ENCODE measurements at places on chromosomes 6 and 20.
A peak's percentile ranks its signal among the peaks of the same experiment; 100 is the strongest.

GRCh38 chr20:37516811-37517750, 4.0 kb upstream of the NNAT start:
- DNase-seq: peak; percentile 76

GRCh38 chr6:162964488-162965140, 236.8 kb downstream of the PACRG start:
- DNase-seq: peak; percentile 91

- DNase-seq: no peak
Observed at GRCh38 chr6:107217248-107217647, 101.9 kb upstream of the BEND3 start.

DNA sequence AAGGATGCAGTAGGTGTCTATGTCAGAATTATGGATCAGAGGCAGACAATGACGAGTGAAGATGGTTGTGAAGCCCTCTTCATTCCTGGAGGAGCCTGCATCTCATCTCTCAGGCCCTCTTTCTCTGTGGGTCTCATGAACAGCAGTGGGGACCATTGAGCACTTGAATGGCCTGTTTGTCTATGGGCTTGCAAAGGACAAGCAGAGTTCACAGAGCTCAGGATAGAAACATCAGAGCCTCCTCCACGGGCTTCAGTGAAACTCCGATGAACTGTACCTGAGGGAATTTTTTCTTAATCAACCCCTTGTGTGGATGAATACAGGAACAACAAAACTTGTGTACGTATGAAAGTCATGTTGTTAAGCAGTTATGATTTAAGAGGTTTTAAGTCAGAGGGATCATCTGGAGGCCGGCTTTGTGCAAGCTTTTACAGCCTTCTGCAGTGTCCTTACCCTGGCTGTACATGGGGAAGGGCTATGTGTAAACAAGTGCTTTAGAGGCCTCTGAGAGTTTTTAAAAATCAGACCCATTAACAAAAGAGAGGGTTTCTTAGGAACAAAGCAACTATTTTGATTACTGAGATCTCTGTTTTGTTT, 29.7 kb upstream of the PI16 start:
- no peak for DNase-seq

DNA sequence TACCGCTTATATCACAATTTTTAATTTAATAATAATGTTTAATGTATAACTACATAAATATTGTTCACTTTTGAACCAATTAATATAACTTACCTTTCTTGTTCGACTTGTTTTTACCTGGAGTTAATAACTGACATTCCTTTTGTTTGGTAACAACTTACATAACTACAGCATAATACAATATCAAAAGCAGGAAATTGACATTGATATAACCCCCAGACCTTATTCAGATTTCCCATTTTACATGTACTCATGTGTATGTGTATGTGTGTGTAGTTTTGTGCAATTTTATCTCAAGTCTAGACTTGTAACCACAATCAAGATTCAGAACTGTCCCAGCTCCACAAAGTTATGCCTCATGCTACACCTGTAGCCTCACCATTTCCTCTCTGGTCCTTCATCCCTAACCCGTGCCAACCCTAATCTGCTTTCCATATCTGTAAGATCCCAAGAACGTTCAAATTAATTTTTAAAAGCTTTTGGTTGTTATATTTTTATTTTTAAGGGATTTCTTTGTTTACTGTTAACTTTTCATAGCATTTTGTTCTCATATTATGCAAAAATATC, 190.6 kb downstream of the MANEA start:
- no peak for DNase-seq

GRCh38 chr20:43189554-43190331, at the start of gene PTPRT:
TSS of gene PTPRT (minus strand) at chr20:43189906. CDS start at chr20:43189733, 173 bp downstream.
- DNase-seq: no peak

GRCh38 chr6:142802124-142802523, 142.9 kb downstream of the HIVEP2 start:
- peak; percentile 100 for DNase-seq

DNA sequence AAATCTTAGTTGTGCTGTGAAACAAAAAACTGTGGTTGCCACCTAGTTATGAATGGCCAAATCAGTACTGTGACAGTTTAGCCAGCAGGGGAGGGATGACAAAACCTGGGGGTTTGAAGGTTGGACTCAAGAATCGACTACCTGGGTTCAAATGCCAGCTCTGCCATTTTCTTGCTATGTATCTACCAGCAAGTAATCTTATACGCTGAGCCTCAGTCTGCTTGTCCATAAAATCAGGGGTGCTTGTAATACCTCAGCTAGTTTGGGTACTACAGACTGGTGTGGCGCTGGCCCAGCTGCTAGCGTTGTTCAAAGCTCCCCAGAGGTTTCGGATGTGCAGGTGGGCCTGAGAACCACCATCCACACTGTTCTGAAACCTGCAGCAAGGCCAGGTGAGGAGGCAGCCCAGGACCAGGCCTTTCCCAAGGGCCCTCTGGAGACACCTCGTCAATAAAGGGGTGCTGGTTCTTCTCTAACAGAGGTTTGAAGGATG, 40.4 kb downstream of the TRAM2 start:
- DNase-seq: no peak

DNA sequence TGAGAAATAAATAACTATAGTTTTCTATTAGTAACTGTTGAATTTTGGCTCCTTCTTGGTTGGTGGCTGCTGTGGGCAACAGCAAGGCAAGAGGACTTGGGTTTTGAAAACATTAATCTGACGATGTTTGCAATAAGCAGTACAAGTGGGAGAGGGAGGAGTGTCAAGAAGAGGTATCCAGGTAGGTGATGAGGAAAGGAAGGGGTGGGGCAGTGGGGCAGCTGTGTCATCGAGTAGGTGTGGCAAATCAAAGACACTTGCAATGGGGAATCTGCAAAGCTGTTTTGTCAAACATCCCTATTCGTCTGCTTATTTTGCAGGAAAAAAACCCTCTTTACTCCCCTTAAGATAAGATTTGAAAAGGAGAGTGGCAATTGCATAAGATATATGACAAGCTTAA, 171.9 kb upstream of the MAP3K7 start:
- DNase-seq: no peak

GRCh38 chr6:108565091-108565766, 4.5 kb downstream of the FOXO3 start:
- DNase-seq: peak; percentile 36

- no peak for DNase-seq
Observed at GRCh38 chr6:52164319-52165094, 21.7 kb upstream of the IL17A start.

DNA sequence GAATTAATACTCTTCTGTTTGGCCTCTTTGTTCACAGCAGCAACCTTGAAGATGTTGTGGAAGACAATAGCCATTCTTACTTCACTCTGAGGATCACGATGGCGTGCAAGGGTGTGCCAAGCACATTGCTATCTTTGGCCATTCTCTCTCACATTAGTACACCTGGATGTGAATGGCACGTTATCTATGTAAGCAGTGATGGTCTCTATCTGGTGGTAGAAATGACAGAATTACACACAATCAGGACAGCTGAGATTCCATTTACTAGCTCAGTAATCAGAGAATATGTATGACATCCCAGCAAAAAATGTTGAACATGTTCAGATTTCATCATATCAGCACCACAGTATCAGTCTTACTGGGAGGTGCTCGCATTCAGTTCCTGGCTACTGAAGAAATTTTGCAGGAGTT, 116.2 kb downstream of the LCA5 start:
- DNase-seq: peak; percentile 93

GRCh38 chr6:80638213-80639055, 532.0 kb downstream of the BCKDHB start:
- DNase-seq: peak; percentile 94

DNA sequence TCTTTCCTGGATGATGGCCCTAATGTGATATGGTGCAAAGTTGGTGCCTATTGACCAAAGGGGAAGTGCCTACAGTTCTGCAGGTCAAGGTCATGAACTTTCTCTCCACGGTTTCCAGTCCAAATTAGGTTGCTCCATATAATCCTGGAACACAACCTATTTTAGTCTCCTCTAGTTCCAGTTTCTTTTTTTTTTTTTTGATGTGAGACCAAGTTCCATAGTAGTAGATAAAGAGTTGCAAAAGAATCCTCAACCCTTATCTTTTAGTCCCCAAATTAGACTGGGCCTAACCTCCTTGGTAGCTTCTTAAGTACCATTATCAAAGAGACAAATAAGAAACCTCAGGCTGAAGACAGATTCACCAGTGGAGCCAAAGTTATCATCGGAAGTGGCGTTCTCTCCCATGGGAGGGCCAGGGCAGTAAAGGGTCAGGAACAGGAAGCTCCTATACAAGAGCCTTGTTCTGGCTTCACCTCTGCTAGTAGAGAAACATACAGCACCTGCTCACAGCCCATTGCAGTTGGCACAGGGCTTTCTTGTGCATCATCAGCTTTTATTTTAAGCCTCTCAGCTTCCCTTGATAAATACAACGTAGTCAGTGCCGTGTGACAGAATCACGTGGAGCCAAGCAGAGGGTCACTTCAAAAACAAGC, 132.2 kb upstream of the RREB1 start:
- no peak for DNase-seq

- DNase-seq: no peak
Observed at GRCh38 chr6:104521176-104521575, 338.5 kb downstream of the HACE1 start.

DNA sequence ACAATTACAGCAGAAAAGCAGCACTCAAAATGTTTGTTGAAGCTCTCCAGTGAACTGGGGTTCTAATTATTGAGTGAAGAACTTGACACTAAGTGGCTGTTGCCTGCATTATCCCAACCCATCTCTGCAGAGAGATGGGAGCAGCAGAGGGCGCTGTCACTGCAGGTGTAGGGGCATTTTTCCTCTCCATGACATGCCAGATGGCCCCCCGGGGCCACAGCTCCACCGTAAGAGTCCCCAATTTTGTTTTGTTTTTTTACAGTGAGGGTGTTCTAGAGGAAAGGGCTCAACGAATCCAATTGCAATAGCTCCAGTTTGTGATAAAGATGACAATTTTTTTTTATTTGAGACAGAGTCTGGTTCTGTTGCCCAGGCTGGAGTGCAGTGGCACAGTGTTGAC, 1.9 kb upstream of the FUCA2 start:
- DNase-seq: no peak

- peak; percentile 43 for DNase-seq
Observed at GRCh38 chr6:146891615-146892265, 293.0 kb downstream of the ADGB start.

DNA sequence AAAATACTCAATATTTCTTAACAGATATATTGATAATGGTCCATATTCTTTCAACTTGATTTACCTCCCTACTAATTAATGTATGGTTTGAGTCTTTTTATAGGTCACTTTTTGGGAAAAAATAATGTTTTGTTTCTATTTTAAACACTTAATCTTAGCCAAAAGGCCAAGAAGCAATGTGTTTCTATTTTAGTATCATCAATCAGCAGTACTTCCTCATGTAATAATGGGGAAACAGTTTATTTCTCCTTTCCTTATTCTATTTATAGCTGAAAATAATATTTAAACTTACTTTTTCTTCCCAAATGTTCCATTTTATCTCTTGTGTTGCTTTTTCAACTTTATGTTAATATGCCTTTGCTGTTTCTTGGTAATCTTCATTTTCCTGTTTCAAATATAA, 295.1 kb downstream of the ALDH8A1 start:
- DNase-seq: no peak

DNA sequence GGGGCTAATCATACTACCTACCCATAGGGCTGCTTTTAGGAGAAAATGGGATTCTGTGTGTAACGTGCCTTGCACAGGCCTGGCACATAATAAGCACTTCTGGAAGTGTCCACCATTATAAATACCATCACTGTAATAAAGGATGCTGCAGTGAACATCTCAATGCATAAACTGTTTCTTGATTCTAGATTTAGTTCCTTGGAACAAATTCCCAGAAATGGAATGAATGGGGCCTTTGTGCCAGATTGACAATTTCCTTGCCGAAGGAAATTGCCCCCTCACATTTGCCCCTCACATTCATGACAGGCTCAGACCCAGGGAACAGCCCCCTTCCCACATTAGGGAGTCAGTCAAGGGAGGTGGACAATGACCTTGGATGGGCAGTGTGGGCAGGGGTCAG, 29.2 kb downstream of the BPIFB4 start:
- DNase-seq: no peak

DNA sequence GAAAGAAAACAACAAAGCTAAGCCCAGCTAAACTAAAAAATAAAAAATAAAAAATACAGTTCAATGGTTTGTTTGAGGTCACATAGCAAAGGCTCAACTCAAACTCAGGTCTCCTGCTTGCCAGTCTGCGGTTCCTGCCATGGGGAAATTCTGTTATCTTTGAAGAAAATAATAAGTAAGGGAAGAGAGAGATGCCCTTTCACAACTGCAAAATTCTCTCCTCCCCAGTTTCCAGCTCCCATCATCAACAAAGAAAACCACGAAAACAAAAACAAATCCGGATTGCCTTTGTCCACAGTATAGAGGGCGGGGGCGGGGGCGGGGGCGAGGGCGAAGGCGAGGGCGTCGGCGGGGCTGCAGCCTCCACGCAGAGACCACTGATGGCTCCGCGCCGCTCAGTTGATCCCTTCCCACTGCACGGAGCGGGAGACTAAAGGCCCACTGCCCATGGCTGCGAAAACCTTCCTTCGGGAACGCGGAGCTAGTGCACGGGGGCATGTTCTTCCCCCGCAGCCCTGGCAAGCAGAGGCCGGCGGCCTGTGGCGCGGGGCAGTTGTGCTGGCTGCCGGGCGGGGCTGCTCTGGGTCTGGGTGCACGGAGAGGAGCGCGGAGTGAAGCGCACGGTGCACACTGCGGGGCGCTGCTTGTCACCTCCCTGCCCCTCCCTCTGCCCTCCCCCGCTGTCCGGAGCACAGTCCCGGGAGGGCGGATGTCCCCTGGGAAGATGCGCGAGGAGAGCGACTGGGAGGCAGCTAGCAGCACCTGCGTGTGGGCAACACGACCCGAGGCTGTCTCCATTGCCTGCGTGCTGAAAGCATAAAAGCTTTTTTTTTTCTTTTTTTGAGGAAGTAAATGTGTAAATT, 54.1 kb upstream of the TPD52L1 start:
- DNase-seq: peak; percentile 73

DNA sequence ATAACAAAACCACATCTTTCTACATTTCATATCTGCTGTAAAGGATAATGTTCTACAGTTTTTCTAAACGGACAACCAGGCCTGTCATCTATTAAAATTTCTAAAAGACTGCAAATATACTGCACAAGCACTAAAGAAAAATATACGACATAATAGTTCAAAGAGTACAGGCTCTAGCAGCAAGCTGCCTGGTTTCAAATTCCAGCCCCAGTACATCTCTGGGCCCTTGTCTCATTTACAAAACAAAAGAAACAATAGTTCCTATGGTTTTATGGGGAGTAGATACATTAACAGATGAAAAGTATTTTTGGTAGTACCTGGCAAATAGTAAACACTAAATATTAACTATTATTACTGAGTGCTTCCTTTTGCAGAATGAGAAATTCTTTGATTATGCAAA, 24.1 kb downstream of the DEK start:
- no peak for DNase-seq

GRCh38 chr6:41561931-41562911, 16.0 kb downstream of the FOXP4 start:
- no peak for DNase-seq

- peak; percentile 24 for DNase-seq
Observed at GRCh38 chr6:11711003-11711983, 67.3 kb downstream of the ADTRP start.

GRCh38 chr6:112307707-112308106, 39.4 kb upstream of the RFPL4B start:
- peak; percentile 47 for DNase-seq

- no peak for DNase-seq
Observed at GRCh38 chr20:41370176-41370575, 3.6 kb upstream of the EMILIN3 start.

All from iris pigment epithelial cell (primary cell).